Activated CD8-positive, alpha-beta memory T cell treated with anti-CD3 and anti-CD28 coated beads for 48 hours (primary cell): ENCODE measurements at places on chromosomes 3 and 15.

GRCh38 chr3:195403841-195404408 lies 38.9 kb downstream of the ACAP2 start:
- DNase-seq, result no peak

DNA sequence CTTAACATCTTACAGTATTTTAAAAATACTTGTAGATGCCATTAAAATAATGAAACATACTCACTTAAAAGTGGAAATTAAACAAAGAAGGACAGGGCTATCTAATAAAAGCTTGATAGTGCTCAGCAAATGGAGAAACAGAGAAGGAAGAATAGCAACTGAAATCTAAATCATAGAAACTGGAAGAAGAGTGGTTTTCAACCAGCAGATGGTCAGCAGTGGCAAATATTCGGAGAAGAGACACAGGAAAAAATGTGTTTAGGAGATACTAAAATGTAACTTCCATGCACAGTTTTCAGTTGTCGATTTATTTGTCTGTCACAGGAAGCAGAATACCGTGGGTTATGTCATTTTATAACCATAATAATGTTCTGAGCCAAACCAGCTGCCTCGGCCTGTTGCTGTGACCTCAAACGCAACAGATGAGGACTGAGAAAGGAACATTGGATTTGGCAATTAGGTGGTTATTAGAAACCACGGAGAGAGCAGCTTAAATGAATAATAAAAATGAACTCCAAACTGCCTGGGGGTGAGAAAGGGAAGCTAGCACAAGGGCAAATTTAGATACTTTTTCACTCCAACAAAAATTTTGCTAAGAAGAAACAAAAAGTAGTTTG lies 246.6 kb upstream of the KCNMB2 start:
- no peak for DNase-seq

DNA sequence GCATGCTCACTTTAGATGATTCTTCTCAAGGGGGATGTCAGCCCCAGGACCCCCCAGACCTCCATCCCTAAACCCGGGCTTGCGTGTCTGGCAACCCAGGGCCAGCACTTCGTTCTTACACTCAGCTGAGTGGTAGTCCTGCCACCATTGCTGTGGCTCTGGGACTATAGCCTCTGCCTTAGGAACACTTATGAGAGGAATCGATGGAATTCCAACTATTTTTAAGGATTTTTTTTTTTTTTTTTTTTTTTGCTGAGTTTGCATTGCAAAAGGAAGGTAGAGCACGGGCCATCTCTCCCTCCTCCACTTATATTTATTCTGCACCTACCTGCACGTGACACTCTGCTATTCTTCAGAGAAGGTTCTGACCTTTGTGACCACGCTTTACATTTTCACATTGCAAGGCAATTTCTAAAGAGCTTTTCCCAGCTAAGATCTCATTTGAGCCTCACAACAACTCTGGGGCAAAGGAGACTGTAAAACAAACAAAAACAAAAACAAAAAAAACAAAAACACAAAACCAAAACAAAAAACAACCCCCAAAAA lies 113.9 kb downstream of the LPP start:
- DNase-seq, result no peak

DNA sequence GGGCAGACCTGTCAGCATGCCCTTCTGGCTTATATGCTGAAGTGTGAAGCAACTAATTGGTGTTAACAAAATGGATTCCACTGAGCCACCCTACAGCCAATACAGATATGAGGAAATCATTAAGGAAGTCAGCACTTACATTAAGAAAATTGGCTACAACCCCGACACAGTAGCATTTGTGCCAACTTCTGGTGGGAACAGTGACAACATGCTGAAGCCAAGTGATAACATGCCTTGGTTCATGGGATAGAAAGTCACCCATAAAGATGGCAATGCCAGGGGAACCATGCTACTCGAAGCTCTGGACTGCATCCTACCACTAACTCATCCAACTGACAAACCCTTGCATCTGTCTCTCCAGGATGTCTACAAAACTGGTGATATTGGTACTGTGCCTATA lies 9.4 kb downstream of the PIK3CB start:
- DNase-seq, result no peak

DNA sequence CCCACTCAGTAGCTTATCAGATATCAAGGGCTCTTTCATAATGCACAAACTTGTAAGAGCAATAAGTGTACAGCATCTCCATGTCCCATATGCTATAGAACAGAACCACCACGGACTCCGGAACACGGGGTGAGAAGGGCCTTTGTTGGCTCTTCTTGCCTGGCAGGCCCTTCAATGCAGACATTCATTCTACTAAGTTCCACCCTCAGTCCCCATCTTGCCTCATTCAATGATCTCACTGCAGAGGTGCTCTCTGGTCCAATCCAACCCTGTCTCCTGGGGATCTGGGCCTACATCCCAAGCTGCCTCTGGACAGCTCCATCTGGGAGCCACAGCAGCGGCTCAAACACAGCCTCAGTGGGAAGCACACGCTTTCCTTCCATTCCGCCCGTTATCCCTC lies 16.8 kb downstream of the HACD2 start:
- DNase-seq, result no peak

- no peak for DNase-seq
Measured at GRCh38 chr15:57883701-57884100, 177.2 kb downstream of the POLR2M start.

- no peak for DNase-seq
Measured at GRCh38 chr15:51180011-51180410, 85.3 kb upstream of the TNFAIP8L3 start.

DNA sequence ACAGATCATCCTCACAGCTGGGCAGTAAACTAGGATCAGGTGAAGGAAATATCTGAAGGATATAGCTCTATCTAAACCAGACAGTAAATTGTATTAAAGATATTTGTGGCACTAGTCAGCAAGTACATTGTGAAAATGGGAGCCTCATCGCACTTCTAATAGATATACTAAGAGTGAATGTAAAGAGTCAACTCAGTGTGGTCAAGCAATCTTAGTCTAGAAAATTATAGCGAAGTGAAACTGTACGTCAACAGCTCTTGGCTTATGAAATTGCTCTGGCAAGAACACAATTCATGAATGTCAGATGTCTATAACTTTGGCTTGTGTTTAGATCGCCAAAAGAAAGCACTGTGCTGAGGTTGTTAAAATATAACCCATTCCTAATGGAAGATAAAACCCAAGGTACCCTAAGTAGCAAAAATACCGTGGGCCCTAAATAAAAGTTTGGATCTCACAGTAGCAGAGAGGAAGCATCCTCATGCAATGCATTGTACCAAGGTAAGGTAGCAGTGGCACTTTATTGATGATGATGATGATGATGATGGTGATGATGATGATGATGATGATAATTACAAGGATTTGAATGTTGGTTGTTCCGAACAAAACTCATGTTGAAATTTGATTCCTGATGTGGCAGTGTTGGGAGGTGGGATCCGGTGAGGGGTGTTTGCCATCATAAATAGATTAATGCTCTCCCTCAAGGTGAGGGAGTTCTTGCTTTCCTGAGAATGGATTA lies 228.5 kb downstream of the UNC13C start:
- no peak for DNase-seq

DNA sequence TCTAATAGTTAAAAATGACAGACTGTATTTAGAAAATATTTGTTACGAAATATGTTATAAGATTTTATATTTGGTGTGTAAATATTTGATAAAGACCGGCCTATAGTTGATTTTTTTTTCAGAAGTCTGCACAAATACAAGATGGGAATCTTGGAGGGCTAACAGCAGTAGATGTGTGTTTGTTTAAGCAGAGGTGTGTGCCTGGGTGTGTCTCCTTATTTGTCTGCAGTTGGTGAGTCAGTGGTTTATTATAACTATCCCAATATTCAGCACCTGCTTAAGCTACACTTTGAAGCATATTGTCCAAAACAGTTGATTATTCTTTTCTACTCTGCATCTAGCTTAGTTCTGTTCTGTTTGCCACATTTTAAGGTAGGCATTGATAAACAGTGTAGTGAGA lies 12.4 kb downstream of the GLCE start:
- DNase-seq, result no peak
